Omental fat pad (tissue), 4 donors: ENCODE measurements at places on chromosomes 4 and X. TPM values are rescaled to one million over a fixed set of nuclear protein-coding genes. Genes with fewer than 3 reads are reported as not detected.

The KIF4A gene
- total RNA-seq, result 1.2 TPM

DNA sequence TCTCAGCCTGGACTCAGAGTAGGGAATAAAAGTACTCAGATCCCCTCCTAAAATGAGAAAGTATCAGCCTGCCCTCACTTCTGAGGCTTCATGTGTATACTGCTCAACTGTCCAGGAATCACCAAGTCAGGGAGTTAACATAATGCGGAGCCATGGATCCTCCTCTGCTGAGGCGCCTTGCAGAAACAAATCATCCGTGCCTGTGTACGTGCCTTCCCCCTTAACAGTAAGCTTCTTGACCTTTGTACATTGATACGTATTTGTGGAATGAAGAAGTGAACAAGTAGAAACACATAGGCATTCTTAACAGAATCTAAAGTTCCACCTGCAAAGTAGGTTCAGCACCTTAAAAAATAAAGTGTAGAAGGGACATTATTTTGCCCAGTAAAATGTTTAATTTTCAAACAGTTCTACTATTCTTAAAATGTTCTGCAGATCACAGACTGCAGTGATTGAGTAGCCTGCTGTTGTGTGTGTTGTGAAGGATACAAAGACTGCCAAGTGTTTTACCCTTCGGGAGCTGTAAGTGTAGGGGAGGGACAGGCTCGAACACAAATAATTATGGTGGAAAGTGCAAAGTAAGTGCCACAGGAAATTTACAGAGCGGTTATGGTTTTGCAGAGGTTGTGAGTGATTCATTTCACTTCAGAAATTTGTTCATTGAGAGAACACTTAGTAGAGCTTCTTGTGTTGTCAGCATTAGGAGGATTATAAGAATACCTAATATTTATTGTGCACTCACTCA is 61.9 kb downstream of the ARHGAP10 start:
- no peak for DNase-seq

GRCh38 chr4:165343353-165344191 is 16.1 kb downstream of the MSMO1 start:
- DNase-seq, result no peak

GRCh38 chr4:31204874-31205273 is 484.7 kb downstream of the PCDH7 start:
- no peak for DNase-seq

The TEC gene
- total RNA-seq, result 3.9 TPM

The MAPK10 gene
- total RNA-seq, result 39.2 TPM

DNA sequence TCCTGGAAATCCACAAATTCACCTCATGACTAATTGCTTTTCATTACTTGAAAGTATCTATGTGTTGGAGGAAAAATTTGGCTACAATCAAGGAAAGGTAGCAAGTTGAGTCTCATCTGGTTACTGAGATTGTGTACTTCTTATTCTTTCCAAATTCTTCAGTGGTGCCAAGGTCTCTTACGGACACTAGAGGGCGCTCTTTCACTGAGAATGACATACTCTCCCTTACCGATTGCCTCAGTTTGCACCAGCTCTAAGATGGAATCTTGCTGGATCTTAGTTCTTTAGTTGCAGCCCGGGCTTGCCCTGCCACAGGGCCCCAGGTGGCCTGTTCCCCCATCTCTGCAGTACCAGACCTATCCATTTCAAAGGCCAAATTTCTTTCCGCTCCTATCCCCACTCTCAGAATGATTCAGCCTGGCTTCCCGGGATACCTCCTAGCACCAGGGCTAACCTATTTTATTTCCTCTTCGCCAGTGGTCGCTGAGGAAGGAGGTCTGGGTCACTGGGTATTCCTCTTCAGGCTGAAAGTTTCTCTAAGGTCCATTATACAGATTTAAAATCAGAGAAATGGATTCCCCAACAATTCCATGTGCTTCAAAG is 24.6 kb upstream of the GPR50 start:
- no peak for DNase-seq

The TREX2 gene
- 1.0 TPM for total RNA-seq

GRCh38 chr4:118381902-118382301 is 29.1 kb upstream of the PRSS12 start:
- no peak for DNase-seq

The RHOXF1 gene
- not detected for total RNA-seq

The TRPC5OS gene
- not detected for total RNA-seq

- no peak for DNase-seq
Measured at GRCh38 chrX:51891821-51892551, 1.4 kb upstream of the MAGED1 start.
